ENCODE measurements at places on chromosomes 6 and 20.

GRCh38 chr6:32406857-32407256, at the start of gene BTNL2:
Gene BTNL2, minus strand, starts transcription at chr6:32407181. Its CDS starts 58 bp downstream, at chr6:32407123.
- no peak for DNase-seq

GRCh38 chr6:38762848-38763247, 47.7 kb downstream of the DNAH8 start:
- DNase-seq: no peak

GRCh38 chr20:38255393-38255792, 5.1 kb downstream of the KIAA1755 start:
- DNase-seq: no peak

DNA sequence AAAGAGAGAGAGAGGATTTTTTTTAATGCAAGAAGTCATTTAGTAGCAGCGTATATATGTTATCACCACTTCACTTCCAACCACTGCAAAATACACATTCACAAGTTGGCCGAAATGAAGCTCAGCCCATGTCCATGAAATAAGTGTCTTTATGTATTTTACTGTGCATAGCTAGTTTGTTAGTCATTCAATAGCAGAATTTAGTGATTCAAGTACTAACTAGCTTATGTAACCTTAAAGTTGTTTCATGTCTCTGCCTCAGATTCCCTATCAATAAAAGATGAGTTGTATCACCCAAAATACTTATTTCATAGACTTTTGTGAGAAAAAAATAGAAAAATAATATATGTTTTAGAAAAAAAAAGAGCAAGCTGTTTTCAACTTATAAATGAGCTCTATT, 153.7 kb upstream of the PRDM1 start:
- no peak for DNase-seq

- DNase-seq: no peak
Measured at GRCh38 chr6:108524528-108525248, 36.0 kb upstream of the FOXO3 start.

DNA sequence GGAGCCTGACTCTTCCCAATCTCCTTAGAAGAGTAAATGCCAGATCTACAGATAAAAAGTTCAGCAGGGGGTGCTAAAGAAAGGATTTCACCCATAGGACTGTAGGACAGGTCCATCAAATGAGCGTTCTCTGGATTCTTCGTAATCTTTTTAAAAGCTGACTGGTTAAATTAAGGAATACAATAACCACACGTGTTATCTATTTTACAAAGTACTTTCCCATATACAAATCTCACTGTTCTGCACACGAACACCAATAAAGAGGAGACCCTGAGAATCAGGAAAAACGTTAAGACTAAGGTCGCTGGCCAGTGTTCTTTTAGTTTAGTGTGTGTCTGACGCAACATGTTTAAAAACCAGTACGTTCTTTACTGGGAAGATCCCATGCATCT, 542 bp downstream of the TUBE1 start:
- peak; percentile 50 for DNase-seq

DNA sequence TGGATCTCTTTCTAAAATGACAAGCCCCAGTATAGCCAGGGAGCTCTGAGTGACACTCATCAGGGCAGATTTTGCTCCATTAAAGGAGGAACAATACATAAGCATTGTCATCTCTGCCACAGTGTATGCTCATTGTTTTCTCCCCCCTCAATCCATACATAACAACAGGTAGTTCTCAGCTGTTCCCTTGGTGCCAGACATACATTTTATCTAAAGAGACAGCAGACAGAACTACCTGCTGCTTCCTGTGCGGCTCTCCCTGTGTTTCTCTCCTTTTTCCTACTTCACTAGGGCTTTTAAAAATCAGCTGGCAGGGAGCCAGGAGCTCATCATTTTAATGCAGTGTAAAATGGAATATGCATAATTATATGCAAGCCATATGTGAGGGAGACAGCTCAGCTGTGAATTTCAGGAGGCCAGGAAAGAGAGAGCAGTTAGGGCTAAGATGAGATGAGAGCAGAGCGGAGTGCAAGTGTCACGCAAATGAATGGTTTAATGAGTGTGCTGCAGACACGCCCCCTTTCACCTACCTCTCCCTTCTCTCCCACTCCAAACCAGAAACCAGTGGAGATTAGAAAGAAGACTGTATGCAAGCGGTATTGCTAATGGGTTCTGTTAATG, 96.0 kb downstream of the SOBP start:
- DNase-seq: no peak

- DNase-seq: peak; percentile 71
Measured at GRCh38 chr6:20205722-20206161, 6.5 kb downstream of the MBOAT1 start.

DNA sequence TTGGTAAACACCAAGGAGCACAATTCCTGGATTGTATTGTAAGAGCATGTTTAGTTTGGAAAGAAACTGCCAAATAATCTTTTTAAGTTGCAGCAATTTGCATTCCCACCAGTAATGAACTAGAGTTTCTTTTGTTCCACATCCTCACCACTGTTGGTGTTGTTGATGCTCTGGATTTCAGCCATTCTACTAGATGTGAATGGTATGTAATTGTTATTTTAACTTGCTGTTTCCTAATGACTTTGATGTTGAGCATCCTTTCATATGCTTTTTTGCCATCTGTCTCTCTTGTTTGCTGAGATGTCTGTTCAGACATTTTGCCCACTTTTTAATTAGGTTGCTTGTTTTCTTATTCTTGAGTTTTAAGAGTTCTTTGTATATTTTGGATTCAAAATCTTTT, 1654.1 kb downstream of the GRIK2 start:
- no peak for DNase-seq

- DNase-seq: no peak
Measured at GRCh38 chr6:43180985-43181384, 1.0 kb upstream of the CUL9 start.

- DNase-seq: no peak
Measured at GRCh38 chr20:38640521-38640920, 38.9 kb downstream of the ARHGAP40 start.

DNA sequence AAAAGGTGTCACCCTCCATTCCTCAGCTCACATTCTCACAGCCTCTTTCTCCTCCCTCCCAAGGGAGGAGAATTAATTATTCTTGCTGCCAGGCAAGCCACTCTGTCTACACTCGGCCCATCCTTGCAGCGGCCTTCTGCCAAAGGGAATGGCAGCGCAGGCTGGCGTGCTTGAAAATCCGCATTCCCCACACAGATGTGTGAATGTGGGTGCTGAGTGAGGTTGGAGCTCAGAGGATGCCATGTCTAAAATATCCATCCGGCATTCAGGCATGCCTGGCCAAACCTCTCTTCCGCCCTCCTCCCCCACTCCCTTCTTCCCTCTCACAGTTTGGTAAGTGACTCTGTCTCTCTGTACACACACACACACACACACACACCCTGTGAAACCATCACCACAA, 27.7 kb downstream of the PNPLA1 start:
- DNase-seq: no peak

DNA sequence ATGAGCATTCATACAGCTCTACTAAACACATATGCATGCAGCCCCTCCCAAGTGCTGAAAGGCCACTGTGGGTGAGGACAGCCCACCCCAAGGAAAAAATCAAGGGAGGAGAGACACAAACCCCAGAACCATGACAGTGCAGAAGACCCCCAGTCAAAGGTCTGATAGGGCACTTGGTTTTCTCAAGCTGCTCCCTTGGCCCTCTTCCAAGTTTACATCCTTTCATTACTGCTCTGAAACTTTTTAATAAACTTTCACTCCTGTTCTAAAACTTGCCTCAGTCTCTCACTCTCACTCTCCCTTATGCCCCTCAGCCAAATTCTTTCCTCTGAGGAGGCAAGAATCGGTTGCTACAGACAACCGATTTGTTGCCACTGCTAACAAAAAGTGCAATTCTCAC, 24.9 kb downstream of the IPCEF1 start:
- DNase-seq: no peak

GRCh38 chr20:11564491-11564890, 353.2 kb upstream of the BTBD3 start:
- no peak for DNase-seq

DNA sequence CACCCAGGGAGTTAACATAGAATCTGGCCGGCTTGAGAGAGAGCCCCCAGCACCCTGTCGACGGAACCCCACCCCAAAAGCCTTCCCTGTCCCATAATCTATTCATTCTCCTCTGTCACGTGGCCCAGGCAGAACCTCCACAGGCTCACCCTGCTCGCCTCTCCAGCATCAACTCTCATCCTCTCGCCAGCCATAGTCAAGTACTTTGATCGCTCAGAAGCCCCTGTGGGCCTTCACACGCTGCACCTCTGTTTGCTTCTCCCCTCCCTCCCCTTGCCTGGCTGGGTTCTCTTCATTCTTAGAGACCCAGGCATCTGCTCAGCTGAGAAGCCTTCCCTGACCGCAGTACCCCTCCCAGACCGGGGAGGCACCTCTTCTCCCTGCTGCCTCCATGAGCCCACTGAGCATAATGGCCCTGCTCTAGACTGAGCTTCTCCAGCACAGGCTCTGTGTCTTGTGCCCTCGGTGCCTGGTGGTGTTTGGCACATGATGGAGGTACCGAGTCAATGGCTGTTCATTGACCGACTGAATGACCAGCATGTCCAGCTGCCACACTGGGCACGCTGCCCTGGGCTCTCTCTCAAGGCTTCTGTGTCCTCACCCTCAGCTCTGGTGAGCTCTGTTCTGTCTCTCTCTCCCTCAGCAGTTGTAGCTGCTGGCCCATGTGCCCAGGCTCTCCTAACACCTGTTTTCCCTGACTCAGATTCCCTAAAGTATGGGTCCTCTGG, 33.7 kb downstream of the PKIG start:
- DNase-seq: no peak

GRCh38 chr20:51570739-51571459, 28.4 kb upstream of the NFATC2 start:
- no peak for DNase-seq

DNA sequence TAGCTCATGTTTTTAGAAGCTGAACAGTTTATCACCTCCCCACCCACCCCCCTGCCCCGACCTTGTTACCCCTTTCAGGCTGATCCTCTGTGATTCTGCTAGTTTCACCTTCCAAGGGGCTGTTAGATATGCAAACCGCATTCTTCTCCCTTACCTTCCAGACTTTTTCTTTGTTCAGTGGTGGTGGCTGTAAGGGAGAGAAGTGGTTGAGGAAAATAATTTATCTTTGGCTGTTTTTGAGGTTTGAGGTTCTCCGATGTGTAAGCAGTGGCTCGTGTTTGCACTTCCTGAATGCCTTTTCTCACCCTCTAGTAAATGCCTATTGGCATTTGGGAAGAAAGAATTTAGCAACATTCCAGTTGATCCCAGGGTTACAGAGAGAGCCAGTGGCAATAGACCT, 69.4 kb upstream of the KCNG1 start:
- DNase-seq: peak; percentile 32

DNA sequence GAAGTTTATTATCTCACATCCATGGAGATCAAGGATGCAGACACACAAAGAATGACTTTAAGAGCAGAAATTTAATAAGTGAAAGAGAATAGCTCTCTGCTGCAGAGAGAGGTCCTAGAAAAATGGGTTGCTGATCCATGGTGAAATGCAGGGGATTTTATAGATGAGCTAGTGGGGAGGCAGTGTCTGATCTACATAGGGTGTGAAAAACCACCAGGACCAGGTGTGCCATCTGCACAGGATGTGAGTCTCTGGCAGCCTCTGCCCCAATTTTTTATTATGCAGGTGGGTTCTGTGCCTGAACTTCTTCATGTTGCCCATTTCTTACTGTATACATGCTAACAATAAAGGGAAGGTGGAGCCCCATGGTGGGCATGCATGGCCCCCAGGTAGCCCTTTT, 19.9 kb upstream of the NANP start:
- DNase-seq: no peak

DNA sequence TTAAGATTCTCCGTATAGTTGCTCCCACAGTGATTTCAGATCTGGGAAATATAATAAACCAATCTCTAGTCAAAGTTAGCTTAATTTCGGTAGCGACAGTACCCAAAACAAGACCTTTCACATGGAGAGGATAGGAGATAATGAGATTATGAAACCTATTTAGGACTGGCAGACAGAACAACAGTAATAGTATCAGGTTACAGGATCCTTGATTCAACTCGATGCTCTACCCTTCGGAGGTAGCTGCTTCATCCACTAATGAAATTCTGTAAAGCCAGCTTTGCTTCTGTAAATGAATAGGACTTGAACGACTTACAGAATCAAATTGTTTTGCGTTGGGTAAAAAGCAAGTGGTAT, 534 bp upstream of the AKIRIN2 start:
- no peak for DNase-seq

- no peak for DNase-seq
Measured at GRCh38 chr6:90885611-90886056, 298.8 kb upstream of the MAP3K7 start.

DNA sequence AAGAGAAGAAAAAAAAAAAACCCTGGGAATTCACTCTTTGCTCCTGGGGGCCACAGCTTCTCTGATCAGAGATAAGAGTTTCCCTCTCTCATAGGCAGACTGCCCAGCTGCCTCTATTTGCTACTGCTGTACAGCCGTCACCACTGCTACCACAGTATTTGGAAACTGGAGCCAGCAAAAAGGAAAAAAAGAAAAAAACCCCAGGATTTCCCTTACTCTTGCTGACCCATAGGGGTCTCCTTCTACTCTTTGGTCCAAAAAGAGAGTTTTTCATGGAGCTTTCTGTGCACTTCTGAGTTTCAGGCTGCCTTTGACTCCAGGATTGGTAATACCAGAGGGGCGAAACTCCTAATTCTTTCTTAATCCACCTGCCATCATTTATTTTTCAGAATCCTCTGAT, 89.7 kb downstream of the MDGA1 start:
- no peak for DNase-seq

GRCh38 chr6:142047934-142048592, 84.7 kb upstream of the GJE1 start:
- DNase-seq: no peak

GRCh38 chr6:107614828-107615227, 124.9 kb downstream of the SOBP start:
- DNase-seq: no peak

DNA sequence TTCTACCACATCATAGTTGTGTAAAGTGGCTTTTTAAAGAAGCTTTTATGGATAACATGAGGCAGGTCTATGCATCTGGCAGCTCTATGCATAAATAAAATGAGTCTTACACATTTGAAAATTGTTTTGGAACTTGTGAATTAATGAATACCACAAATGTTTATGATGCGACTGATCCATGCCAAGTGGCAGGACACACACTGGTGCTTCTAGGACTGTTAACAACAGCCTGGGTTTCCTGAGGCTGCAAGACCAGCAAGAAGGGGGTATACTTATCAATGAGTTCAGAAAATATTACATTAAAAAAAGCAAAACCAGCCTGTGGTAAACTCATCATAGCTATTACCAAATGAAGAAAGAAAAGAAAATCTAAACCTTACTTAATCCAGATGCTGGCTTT, 212.9 kb upstream of the PDE10A start:
- DNase-seq: no peak

GRCh38 chr6:75217193-75217592, 11.3 kb upstream of the COL12A1 start:
- DNase-seq: peak; percentile 29

DNA sequence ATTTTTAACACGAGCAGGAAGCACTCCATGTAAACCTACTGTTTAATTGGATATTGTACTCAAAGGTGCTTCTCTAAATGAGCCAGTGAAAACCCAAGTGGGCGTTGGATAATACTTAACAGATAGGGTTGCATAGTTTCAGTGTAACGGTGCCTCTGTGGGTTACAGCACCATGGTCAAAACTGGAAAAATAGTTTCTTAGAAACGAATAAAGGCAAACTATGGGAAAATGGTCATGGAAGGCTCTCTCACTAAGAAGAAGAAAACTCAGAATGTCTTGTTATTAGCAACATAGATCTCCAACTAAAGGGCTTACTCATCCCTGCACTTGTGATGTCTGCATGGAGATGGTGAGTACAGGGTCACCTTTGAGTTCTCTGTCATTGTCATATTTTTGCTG, 59.1 kb upstream of the NEDD9 start:
- DNase-seq: no peak
